Dermis lymphatic vessel endothelial cell (primary cell): ENCODE measurements at places on chromosomes 13 and 19. TPM values are rescaled to one million over a fixed set of nuclear protein-coding genes. Genes with fewer than 3 reads are reported as not detected.

Gene KLK15
- total RNA-seq, result not detected in 2 replicates

Gene SH2D3A
- 2.2 and 3.0 TPM in 2 replicates for total RNA-seq

Gene WDR88
- under 0.01 and 0.09 TPM in 2 replicates for total RNA-seq

Gene CCDC122
- 2.7 and 8.6 TPM in 2 replicates for total RNA-seq

Gene NLRP4
- total RNA-seq, result not detected in 2 replicates

Gene ZNF177
- total RNA-seq, result 0.76 and 0.86 TPM in 2 replicates

Gene FCER2
- total RNA-seq, result not detected in 2 replicates

Gene GPR4
- total RNA-seq, result 0.86 and 1.3 TPM in 2 replicates

Gene POGLUT2
- total RNA-seq, result 13.9 and 18.0 TPM in 2 replicates

Gene KANK3
- total RNA-seq, result 106 and 121 TPM in 2 replicates

Gene SAMD1
- 9.4 and 12.5 TPM in 2 replicates for total RNA-seq

Gene PALM3
- not detected in 2 replicates for total RNA-seq

Gene FLT1
- total RNA-seq, result 20.1 and 76.5 TPM in 2 replicates

Gene LILRB5
- total RNA-seq, result not detected in 2 replicates

Gene RASAL3
- 11.8 and 18.0 TPM in 2 replicates for total RNA-seq
